ENCODE measurements at places on chromosomes 1 and 21. TPM values are rescaled to one million over a fixed set of nuclear protein-coding genes. Genes with fewer than 3 reads are reported as not detected.

DNA sequence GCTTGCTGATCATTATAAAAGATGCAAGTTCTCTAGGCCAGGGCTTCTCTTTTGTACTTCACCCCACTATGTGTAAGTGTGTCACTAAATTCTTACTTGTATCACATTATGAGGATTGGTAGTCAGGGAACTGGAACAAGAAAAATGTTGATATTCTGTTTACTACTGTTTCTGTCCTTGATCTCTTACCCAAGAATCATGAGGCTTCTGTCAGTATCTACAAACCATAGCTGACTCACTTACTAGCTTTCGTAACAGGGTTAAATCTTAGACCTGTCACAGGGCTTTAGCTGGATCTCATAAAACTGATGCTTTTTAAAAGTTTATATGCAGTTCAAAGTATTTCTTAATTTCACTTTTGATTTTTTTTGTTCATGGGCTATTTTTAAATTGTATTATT lies 681.2 kb downstream of the PLPP3 start:
- DNase-seq = no peak

- no peak for DNase-seq
Observed at GRCh38 chr1:45200906-45201500, 5.4 kb downstream of the ZSWIM5 start.

GRCh38 chr1:151888972-151889570 lies 20.2 kb downstream of the THEM4 start:
- DNase-seq = no peak

The PRKAB2 gene
- total RNA-seq = 23.1 TPM

The LMOD1 gene
- 0.52 TPM for total RNA-seq

The NR1I3 gene
- not detected for total RNA-seq

The CFHR3 gene
- total RNA-seq = 1.5 TPM

The GNAT2 gene
- not detected for total RNA-seq
